ENCODE measurements at places on chromosomes 3 and 15. TPM values are rescaled to one million over a fixed set of nuclear protein-coding genes. Genes with fewer than 3 reads are reported as not detected.

- DNase-seq, result no peak
- no peak overlapping the region for H3K27ac ChIP-seq
- no peak overlapping the region for H3K4me3 ChIP-seq
Observed at GRCh38 chr3:141371882-141372281, 3.6 kb downstream of the ZBTB38 start.

DNA sequence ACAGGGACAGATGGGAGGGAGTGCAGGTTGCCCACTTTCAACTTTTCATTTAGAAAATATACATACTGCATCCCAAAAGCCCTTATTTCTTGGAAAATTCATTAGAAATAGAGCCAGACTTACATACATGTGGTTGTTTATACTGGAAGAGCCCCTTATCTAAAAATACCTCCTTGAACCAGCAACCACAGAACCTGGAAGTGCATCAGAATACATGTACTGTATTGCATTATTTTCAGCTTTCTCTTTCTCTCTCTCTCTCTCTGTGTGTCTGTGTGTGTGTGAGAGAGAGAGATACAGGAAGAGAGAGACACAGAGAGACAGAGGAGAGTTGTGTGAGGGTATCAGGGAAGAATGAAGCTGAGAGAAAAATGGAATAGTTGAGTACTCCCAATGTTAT lies 29.5 kb upstream of the LSAMP start:
- no peaks in the 10 kb centered on the region for H3K27me3 ChIP-seq
- H3K4me3 ChIP-seq, result no peak overlapping the region
- H3K36me3 ChIP-seq, result no peaks in the 10 kb centered on the region
- DNase-seq, result no peak

Gene TCF12
- total RNA-seq, result 116 TPM

Gene ACTR8
- total RNA-seq, result 29.6 TPM
